ENCODE measurements at places on chromosomes 1 and 21.

GRCh38 chr1:223609977-223610376 lies 55.5 kb downstream of the CAPN8 start:
- DNase-seq, result no peak

DNA sequence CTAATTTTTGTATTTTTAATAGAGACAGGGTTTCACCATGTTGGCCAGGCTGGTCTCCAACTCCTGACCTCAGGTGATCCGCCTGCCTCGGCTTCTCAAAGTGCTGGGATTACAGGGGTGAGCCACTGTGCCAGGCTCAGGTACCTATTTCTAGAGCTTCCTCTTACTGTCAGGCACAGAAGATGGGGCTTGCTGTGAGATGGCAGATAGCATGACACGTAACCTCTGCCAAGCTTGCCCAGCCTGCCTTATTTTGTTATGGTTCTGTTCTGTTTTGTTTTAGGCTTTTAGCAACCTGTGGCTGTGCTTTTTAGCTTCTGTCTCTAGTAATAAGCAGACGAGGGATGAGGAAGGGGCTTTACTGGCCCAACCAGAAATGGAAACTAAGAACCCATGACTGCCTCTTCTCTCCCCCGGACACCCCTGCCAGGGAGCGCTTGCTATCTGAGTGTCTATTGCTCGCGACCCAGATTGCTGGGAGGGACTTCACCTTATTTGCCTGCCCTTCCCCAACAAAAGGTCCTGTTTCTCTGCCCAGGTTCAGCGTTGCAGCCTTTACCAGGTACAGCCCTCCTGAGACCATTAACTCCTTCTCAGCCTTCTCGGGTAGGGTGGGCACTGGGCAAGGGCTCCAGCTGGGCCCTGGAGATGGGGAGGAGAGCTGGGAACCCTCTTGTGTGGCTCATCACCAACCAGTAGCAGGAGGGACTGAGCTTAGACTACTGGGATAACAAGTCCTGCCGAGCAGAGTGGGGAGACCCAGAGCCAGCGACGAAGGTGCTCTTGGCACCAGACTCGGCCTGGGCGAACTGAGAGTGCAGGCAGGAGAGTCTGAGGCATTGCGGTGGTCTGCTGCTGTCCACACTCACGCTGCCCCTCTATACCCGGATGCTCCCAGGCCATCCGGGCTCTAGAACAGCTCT lies 13.5 kb upstream of the LGR6 start:
- DNase-seq, result no peak

DNA sequence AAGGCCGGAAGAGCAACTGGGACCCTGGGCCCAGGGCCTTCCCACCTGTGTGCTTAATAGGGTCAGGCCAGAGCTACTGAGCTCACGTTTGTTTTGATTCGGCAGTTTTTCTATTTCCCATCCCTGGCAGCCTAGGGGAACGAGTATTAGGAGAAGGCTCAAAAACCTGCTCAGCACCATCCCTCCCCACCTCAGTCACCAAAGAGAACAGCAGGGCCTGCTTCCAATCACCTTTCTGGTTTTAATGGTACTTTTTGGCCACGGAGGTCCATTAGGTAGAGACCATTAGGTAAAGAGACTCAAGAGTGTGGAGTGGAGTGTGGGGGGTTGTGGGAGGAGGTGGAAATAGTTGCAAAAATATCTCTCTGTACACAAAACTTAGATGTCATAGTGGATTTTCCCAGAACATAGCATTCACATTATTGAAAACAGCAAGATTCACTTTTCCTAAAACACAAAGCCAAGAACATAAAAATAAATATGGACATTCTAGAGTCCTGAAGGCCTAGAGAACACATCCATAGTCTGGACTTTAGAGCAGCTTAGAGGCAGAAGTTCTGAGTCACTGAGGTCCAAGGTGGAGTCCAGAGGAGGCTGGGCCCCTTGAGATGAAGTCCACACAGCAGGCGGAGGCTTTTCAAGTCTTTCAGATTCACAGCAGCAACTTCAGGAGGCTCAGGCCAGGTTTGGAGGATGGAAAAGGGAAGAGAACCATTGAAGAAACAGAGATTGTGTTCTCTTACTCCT lies 19.5 kb downstream of the NUAK2 start:
- DNase-seq, result no peak

- no peak for DNase-seq
These were observed 4.9 kb downstream of the RGS1 start for GRCh38 chr1:192580351-192580962.

DNA sequence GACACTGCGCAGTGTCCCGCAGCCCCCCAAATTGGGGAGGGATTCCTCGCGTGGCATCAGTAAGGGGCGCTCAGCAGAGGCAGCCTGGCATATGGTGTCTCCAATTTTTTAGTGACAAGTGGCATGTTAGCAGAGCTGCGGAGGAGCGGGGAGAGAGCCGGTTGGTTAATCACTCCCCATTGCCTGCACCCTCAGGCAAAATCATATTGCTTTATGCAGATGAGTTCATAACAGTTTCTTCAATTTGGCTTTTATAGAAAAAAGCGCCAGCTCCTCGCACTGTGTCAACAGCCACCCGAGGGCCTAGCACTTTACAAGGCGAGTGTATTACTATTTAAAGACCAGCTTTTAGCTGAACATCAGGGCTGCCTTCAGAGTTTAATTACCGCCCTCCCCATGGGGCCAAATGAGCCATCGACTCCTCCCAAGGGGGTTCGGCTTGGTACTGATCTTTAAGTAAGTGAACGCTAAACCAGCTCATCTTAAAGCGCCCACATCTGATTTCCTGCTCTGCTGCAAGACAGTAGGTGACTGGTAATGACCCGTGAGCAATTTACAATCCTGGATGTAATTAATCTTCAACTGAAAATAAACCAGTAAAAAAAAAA lies 298.9 kb downstream of the DSCAM start:
- DNase-seq, result no peak

DNA sequence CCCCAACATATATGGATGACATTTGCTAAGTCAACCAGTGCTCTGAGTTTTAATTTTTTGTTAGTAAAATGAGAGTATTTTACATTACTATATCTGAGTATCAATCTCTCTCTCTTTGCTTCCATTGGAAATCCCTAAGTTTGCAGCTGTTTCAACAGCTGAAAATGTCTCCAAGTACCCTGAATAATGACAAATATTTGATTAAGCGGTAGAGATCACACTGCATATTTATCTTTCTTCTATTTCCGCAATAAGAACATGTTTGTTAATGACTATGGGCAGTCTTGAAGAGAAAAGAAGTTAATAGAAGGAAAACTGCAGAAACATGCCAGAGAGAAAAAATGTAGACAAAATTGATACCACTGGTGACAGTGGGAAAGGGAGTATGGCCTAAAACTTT lies 1117.5 kb downstream of the NCAM2 start:
- DNase-seq, result no peak

GRCh38 chr1:29460041-29460610 lies 223.8 kb downstream of the PTPRU start:
- DNase-seq, result no peak

DNA sequence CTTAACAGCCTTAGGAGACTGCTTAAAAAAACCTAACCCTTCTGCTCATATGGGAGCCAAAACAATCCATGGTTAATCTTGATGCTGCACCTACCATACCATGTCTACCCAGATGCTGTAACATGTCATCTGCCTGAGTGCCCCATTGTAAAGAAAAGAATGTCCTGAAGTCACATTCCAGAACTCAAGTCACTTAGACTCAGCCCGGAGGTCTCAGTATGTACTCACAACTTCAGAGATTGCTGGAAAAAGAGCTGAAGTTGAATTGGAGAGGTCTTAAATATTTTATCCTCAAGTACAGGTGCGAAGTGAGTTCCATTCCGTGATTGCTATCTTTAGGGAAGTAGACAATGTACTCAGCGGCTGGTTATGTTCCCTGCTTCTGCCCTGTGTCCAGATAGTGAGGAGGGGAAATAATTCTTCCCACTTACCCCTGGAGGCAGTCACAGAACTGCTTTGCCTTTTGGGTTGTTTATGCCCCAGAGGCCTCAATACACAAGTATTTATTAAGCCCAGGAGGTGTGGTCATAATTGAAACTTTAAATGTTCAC lies 57.5 kb upstream of the HOOK1 start:
- DNase-seq, result no peak

GRCh38 chr1:207021139-207021861 lies 11.3 kb downstream of the C1orf116 start:
- no peak for DNase-seq

DNA sequence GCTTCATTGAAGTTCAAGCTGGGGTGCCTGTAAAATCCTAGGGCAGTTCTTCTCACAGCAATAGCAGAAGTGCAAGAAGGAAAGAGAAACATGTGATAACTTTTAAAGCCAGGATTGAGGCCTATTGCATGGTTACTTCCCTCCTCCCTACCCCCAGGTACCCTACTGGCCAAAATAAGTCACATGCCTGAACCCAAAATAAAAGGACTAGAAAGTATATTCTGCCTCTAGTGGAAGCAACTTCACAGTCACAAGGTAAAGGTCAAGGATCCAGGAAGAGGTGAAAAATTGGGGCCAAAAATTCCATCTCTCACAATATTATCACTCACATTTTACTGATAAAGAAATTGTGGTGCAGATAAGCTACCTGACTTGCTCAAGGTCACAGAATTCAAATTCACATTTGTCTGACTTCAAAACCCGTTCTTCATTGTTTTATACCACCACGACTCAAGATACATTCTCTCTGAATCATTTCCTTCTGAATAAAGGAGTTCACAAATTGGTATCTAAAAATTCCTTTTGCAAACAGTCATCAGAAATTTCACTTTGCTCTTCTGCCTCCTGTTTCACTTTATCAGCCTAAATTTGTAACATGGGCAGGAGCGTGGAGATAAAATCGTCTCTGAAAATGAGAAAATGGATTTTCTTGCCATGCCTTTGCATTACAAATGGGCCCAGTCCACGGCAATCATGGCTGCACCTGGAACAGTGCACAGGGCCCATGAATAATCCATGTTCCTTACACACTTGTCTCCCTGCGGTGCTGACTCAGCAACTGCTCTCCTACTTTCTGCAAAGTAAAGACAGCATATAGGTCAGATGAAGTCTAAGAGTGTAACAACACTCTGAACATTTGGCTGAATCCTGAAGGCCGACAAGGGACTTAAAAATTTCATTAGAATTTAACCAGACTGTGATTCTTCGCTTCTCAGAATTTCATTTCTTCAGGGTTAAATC lies 485.3 kb upstream of the NFIA start:
- DNase-seq, result no peak

GRCh38 chr1:209685821-209686220 lies 10.6 kb downstream of the G0S2 start:
- DNase-seq, result no peak

DNA sequence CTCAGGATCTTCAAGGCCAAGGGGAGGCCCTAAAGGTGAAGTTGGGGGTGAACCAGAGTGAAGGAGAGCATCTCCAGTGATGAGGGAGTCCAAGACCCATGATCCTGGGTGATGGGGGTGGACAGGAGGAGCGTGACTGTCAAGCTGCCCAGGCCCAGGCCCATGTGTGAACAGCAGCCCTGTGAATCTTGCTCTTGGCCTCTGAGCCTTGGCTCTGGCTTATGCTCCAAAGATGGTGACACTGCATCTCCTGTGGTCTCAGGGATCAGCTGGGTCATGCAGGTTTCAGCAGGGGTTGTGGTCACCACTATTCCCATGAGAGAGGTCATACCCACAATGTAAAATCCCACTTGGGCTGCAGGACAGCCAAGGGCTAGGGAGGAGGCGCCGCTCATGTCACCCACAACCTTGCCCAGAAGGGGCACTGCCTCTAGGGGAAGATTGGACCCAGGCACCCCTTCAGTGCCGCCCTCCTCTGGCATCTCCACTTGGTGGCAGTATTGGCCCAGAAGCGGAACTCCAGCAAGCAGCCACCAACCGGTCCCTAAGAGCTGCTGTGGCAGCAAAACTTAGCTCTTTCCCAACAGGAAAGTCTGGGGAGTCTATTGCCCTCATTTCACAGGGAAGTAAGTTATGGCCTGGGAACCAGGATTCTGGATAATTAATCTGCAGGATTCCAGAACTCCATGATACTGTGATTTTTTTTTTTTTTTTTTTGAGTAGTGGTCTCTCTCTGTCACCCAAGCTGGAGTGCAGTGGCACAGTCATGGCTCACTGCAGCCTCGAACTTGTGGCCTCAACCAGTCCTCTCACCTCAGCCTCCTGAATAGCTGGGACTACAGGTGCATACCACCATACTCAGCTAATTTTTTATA lies 7.5 kb upstream of the WNT3A start:
- DNase-seq, result peak; percentile 29

GRCh38 chr1:168054117-168054516 lies 82.6 kb downstream of the GPR161 start:
- no peak for DNase-seq

DNA sequence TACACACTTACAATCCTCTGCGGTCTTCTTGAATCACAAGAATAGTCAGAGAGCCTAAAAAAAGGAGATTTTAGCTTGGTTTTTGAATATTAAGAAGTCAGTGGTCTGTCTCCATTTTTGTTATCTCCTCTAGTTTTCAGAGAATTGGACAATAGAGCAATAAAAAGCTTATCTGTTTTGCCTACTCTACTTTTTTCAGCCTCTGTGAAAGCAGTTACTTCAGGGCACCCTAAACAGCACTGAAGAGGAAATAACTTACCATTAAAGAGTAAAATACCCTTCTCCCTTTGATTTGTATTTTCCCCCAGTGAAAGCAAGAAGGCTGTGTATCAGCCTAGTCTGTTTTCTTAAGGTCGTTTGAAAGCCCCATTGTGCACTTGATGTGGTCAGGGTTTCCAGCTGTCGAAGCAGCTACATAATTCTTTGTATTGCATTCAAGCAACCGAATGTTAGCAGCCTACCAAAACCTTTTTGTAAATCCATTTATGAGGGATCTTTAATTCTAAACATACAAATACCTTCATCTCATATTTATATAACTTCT lies 1.0 kb downstream of the NTMT2 start:
- no peak for DNase-seq

DNA sequence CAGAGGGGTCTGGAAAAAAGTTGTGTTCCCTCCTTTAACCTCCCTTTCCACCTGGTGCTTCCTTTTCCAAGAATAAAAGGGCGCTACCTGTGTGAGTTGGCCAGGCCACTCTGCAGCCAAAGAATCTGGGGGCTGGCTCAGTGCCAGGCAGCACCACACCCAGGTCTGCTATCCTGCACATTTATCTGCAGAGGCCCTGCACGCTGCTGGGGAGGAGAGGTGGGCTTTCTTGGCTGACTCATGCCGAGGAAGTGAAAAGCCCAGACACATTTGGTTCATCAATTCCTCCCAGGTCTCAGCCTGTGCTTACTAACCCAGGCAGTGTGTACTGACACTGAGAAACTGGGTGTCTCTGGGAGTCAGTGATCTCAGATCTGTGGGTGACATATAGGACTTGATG lies 79.8 kb upstream of the F3 start:
- DNase-seq, result no peak

DNA sequence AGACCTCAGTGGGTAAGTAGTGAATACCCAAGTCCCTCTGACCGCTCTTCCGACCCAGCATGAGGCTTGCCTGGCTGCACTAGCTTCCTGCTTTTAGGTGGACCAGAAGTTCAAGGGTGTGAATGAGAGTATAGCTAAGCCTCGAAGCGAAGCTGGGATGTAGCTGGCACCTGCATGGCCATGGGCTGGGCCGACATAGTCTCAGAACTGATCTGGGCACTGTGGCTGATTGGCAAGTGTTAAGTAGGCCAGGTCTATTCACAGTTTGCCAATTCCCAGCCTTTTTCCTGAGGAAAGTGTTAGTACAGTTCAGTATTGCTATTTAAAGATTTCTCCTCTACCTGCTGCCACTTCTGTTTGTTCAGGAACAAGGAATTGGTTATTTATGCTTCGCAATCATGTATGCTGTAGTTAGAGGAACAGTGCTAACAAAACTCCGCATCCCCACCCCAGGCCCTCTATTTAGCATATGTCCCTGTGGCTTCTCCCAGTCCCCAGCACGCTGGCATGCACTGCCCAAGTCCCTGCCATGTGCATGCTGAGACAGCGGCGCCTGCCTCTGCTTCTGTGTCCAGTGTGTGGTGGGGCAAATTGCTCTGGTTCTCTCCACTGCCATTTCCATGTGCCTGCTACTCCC lies 16.3 kb downstream of the SPATA46 start:
- DNase-seq, result no peak
